ENCODE measurements at places on chromosomes 11 and 22.

DNA sequence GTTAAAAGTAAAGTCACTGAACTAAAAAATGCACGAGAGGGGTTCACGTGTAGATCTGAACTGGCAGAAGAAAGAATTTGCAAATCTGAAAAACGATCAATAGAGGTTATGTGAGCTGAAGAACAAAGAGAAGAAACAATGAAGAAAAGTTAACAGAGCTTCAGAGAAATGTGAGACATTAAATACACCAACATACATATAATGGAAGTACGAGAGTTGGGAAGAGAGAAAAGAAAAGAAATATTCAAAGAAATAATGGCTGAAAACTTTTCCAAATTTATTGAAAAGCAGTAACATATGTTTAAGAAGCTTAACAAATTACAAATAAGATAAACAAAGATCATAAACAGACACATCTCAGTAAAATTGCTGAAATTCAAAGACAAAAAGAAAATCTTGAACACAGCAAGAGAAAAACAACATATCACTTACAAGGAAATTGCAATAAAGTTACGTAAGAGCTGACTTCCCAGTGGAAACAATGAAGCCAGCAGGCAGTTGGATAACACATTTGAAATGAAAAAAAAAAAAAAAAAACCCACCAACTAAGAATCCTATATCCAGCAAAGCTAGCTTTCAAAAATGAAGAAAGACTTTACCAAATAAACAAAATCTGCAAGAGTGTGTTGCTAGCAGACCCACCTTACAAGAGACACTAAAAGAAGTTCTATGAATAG, 56.8 kb downstream of the EMSY start:
- no peak for DNase-seq

DNA sequence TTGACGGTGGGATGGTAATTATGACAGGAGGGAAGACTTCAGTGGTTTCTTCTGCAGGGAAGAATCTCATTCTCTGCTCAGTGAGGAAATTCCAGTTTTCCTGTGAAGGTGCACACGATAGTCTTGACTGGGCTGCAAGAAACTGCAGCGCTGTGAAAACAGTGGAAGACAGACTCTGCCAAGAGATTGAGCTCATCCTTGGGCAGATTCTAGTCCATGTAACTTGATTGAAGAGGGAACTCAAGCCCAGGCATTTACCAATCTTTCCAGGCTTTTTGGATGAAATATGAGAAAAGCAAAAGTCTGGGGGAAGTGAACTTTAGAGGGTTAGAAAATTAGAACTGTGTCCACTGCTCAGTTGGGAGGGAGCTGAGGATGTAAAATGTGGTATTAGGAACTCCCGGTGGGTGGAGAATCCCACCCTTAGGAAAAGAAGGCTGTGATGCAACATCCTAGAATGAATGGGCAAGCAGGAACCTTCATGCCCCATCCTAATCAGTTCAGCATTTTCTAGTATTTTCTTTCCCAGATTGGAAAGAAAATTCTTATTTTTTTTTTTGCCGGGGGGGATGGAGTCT, 212.6 kb downstream of the DBX1 start:
- no peak for DNase-seq

DNA sequence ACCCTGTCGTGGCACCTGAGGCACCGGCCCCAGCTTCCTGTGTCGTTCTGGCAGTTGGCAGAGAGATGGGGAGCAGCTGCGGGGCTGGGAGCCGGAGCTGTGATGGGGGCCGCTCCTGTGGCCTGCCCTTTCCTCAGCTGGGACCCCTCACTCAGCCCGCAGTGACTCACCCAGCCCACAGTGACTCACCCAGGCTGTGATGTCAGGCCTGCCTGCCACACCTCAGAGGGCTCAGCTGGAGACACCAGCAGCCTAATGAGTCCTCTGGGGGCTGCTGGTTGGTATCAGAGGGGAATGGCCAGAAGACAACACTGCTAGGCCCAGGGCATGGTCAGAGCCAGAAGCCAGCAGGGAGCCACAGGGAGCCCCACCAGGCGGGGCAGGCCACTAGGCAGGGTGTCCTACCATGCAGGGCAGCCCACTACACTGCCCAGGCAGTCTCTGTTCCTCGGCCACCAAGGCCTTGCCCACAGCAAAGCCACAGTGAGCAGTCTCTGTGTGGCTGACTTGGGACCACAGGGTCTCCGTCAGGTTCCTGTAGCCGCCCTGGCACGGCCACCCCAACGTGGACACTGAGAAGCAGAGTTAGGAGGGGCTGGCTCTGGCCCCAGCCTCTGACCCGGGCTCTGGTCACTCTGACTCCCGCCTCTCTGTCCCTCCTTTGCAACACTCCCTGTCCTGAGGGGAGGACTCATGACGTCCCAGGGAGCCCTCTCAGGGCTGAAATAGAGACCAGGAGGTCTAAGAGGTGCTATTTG, 4.2 kb upstream of the FXYD2 start:
- DNase-seq = peak; percentile 82

DNA sequence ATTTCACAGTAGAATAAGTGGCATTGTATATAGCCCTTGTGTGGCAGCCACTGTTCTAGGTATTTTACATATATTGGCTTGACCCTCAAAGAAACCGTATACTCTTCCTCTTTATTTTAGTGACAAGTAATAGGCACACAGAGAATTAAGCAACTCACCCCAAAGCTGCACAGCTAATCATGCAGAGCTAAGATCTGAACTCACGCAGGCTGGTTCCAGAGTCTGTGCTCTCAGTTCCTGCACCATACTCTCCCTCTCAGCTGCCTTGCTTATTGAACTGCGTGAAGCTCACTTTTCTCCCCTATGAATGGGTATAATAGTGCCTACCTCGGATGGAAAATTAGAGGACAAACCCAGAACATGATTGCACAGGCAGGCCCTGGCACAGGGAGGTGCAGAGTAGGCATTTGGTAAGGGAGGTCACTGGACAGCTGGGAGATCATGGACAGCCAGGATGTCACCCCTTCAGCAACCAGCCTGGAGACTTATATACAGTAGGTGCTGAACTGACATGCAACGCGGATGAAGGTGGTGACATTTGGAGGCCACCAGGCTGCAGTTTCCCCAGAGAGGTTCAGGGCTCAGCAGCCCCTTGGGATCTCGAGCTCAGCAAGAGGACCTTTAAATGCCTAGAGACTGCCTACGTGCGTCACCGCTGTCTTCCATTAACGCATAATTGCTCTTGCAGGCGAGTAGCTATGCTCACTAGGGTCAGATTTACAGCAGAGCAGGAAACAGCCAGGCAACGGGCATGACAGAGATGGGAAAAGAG, 78.4 kb upstream of the TP53I11 start:
- no peak for DNase-seq

GRCh38 chr11:19253153-19253745, 12.5 kb upstream of the E2F8 start:
- DNase-seq = no peak

GRCh38 chr11:109388982-109389381, 33.0 kb upstream of the C11orf87 start:
- no peak for DNase-seq
